Activated CD4-positive, alpha-beta T cell treated with anti-CD3 and anti-CD28 coated beads, Interleukin-2, amount 10 ng/mL, durations not matched to agents 24 days and 14 days (primary cell): ENCODE measurements at places on chromosomes 1 and 21. TPM values are rescaled to one million over a fixed set of nuclear protein-coding genes. Genes with fewer than 3 reads are reported as not detected.

GRCh38 chr1:201468501-201468843 lies 516 bp downstream of the PHLDA3 start:
- no peak overlapping the region for H3K27ac ChIP-seq
- peaks cover 27% of the 10 kb centered on the region for H3K27me3 ChIP-seq
- H3K4me1 ChIP-seq: peaks cover 13% of the 10 kb centered on the region
- H3K4me3 ChIP-seq: peak overlapping the region; percentile 82
- DNase-seq: peak; percentile 82

DNA sequence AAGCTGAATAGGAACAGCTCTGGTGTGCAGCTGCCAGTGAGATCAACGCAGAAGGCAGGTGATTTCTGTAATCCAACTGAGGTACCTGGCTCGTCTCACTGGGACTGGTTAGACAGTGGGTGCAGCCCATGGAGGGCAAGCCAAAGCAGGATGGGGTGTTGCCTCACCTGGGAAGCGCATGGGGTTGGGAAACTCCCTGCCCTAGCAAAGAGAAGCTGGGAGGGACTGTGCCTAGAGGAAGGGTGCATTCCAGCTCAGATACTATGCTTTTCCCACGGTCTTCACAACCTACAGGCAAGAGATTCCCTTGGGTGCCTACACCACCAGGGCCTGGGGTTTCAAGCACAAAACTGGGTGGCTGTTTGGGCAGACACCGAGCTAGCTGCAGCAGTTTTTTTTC lies 183.2 kb downstream of the DNM3 start:
- DNase-seq: no peak
- no peak overlapping the region for H3K27ac ChIP-seq
- no peaks in the 10 kb centered on the region for H3K4me1 ChIP-seq
- peaks cover 29% of the 10 kb centered on the region for H3K27me3 ChIP-seq
- no peak overlapping the region for H3K4me3 ChIP-seq

DNA sequence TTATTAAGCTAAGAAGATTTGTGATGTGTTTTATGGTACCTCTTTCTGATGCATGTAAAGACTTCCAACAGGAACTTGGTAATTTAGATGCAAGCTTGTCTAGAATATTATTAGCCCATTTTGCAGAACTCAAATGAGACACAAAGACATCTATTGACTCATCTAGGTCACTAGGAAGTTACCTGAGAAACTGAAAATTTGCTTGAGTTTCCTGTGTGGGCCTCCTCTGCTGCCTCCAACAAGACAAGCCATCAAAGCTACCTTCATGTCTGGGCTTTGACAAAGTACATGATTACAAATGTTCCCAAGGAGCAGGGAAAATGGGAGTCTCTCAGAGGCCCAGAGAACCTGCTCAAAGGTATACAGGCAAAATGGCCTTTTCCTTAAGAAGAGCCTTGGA lies 5.6 kb downstream of the RUNX1 start:
- H3K36me3 ChIP-seq: peaks cover 59% of the 10 kb centered on the region
- H3K4me1 ChIP-seq: peaks cover 91% of the 10 kb centered on the region
- peak; percentile 71 for DNase-seq
- peak overlapping the region; percentile 94 for H3K27ac ChIP-seq

GRCh38 chr1:87940421-87940820 lies 611.7 kb downstream of the LMO4 start:
- no peaks in the 10 kb centered on the region for H3K36me3 ChIP-seq
- no peak overlapping the region for H3K4me3 ChIP-seq
- no peaks in the 10 kb centered on the region for H3K27me3 ChIP-seq
- no peak for DNase-seq
- H3K4me1 ChIP-seq: no peaks in the 10 kb centered on the region

- no peaks in the 10 kb centered on the region for H3K27me3 ChIP-seq
- H3K36me3 ChIP-seq: peaks cover 52% of the 10 kb centered on the region
- H3K4me3 ChIP-seq: peak overlapping the region; percentile 97
- H3K27ac ChIP-seq: peak overlapping the region; percentile 96
- no peak for DNase-seq
Measured at GRCh38 chr1:151158751-151159251, 2.4 kb downstream of the TNFAIP8L2 start.

GRCh38 chr1:37399205-37399604 lies 75.2 kb upstream of the ZC3H12A start:
- no peak for DNase-seq
- no peak overlapping the region for H3K4me3 ChIP-seq
- no peaks in the 10 kb centered on the region for H3K4me1 ChIP-seq
- peaks cover 10% of the 10 kb centered on the region for H3K27me3 ChIP-seq
- H3K27ac ChIP-seq: no peak overlapping the region

DNA sequence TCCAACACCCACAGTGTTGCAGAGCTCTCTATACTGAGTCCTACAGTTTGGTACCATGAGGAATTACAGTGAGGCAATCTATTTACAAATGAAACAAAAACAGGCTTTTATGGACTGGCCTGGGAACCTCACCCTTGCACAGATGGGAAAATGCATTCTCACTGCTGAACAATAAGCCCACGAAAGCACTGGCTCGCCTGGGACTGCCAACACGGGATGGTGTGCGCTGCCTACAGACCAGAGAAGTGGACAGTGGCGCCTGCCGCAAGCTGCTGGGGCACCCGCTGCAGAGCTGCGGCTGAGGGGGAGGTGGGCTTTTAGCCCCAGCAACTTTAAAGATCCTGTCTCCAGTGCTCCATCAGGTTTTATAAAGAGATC lies 28.5 kb upstream of the ABCG1 start:
- no peak for DNase-seq
- H3K27ac ChIP-seq: no peak overlapping the region
- peaks cover 2% of the 10 kb centered on the region for H3K27me3 ChIP-seq
- H3K36me3 ChIP-seq: peaks cover 9% of the 10 kb centered on the region

ZYG11A gene
- total RNA-seq: 0.12 and 0.17 TPM in 2 replicates

GRCh38 chr1:180917306-180918065 lies 4.8 kb downstream of the KIAA1614 start:
- DNase-seq: no peak
- no peak overlapping the region for H3K27ac ChIP-seq
- H3K36me3 ChIP-seq: no peaks in the 10 kb centered on the region
- H3K27me3 ChIP-seq: peaks cover 22% of the 10 kb centered on the region
- no peak overlapping the region for H3K4me3 ChIP-seq

DNA sequence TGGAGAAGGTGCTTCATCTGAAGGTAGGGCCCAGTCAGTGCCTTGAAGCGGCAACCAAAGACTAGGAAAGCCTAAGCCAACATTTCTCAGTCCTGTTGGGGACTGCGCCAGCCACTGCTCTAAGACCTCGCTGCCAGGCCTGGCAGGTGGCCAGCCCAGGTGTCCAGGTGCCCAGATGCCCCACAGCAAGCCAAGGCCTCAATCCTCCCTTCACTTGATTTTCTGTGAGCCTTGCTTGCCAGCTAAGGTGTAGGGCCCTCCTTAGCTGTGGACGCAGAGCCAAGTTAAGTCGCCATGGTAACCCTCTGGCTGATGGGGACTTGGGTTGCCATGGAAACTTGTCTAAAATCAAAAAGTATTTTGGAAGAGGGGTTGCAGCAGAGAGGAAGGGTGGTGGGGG lies 135.0 kb downstream of the NAV1 start:
- no peaks in the 10 kb centered on the region for H3K36me3 ChIP-seq
- H3K4me1 ChIP-seq: no peaks in the 10 kb centered on the region
- no peak for DNase-seq
- no peak overlapping the region for H3K27ac ChIP-seq
- H3K4me3 ChIP-seq: no peak overlapping the region

GRCh38 chr1:25583519-25584370 lies 32.8 kb upstream of the MAN1C1 start:
- no peak overlapping the region for H3K27ac ChIP-seq
- H3K4me3 ChIP-seq: no peak overlapping the region
- H3K36me3 ChIP-seq: no peaks in the 10 kb centered on the region
- no peaks in the 10 kb centered on the region for H3K4me1 ChIP-seq

DNA sequence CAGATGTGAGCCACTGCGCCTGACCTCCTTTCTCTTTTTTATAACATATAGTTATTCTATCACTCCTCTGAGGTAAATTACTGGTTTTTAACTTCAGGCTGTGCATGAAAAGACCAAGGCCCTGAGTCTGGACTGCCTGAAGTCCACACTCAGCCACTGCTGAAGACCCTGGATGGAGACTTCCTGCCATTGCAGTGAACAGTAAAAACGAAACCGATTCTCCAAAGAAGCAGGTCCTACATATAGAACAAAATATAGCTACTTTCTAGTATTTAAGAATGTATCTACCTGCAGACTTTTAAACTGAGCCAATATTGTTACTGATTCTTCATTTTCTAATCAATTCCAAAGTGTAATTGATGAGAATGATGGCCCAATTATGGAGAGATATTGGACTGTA lies 232.8 kb downstream of the CHRM3 start:
- no peak for DNase-seq
- no peaks in the 10 kb centered on the region for H3K36me3 ChIP-seq
- peaks cover 1% of the 10 kb centered on the region for H3K27me3 ChIP-seq
- H3K4me1 ChIP-seq: no peaks in the 10 kb centered on the region
- no peak overlapping the region for H3K4me3 ChIP-seq

NBPF3 gene
- total RNA-seq: 2.8 and 3.1 TPM in 2 replicates

TAL1 gene
- total RNA-seq: not detected in 2 replicates

- no peak for DNase-seq
- peaks cover 46% of the 10 kb centered on the region for H3K36me3 ChIP-seq
- peaks cover 20% of the 10 kb centered on the region for H3K4me1 ChIP-seq
- no peak overlapping the region for H3K27ac ChIP-seq
Measured at GRCh38 chr1:229298887-229299503, 28.1 kb downstream of the RAB4A start.

PFKL gene
- total RNA-seq: 157 and 162 TPM in 2 replicates

DNA sequence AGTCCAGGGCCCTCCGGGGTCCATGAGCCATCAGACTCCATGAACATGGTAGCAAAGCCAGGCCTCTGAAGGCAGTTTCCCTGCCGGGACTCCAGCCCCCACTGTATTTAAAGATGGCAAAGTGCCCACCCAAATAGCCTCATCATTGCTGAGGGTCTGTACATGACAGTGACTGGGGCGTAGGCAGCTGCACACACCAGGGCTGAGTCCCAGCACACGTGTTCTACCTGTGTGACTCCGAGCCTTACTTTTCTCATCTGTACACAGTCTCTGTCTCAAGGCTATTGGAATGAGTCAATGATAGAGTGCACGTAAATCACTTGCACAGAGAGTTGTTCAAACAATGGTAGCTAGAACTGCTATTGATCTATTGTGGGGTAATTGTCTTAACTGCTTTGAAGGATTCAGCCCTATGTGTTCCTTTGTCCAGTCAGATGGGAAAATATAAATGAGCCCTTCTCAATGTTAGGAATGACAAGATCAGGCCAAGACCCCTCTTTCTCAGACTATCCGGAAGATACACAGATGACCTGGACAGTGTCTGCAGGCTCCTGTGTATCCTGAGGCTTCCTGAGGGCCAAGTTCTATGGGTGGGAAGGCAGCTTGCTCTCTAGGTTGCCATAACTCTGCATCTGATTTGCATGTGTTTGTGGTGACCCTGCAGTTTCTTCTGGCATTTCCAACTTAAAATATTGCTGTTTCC lies 48.9 kb downstream of the RASSF5 start:
- H3K4me3 ChIP-seq: peak overlapping the region; percentile 98
- H3K27me3 ChIP-seq: no peaks in the 10 kb centered on the region

DNA sequence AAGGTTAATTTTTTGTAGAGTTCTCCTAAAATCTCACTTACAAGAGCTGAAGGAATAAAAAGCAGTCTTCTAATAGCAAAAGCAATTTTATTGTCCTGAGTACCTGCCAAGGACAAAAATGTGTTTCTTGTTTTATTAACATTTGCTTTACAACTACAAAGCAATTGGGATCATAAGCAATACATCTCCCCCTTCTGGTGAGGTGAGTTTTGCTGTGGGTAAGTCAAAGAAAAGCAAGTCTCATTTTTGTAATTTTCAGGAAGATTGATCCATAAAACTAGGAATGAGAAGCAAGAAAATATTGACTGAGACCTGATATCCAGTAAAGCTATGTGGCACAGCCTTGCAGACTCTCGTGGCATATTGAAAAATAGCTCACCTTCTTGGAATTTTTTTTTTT lies 2162.7 kb downstream of the NCAM2 start:
- no peaks in the 10 kb centered on the region for H3K4me1 ChIP-seq
- H3K27me3 ChIP-seq: no peaks in the 10 kb centered on the region
- DNase-seq: no peak
- H3K27ac ChIP-seq: no peak overlapping the region
- no peak overlapping the region for H3K4me3 ChIP-seq

CFHR4 gene
- not detected in 2 replicates for total RNA-seq

DISP3 gene
- 0.23 and 0.31 TPM in 2 replicates for total RNA-seq

DNA sequence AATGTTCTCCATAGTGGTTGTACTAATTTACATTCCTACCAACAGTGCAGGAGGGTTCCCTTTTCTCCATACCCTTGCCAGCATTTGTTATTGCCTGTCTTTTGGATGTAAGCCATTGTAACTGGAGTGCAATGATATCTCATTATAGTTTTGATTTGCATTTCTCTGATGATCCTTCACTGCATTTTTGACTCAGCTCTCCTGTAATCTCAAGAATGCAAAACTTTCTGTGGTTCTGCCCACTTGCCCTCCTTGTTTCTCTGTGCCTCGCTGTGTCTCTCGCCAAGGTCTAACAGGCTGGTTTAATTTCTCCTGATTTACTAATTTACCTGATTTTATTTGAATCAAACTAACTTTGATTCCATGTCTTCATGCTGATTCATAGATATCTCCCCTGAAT lies 407.9 kb downstream of the ZP4 start:
- H3K4me3 ChIP-seq: no peak overlapping the region
- no peaks in the 10 kb centered on the region for H3K27me3 ChIP-seq
- H3K36me3 ChIP-seq: no peaks in the 10 kb centered on the region
- no peak overlapping the region for H3K27ac ChIP-seq
- DNase-seq: no peak
- H3K4me1 ChIP-seq: no peaks in the 10 kb centered on the region

ERG gene
- 0.12 and 0.14 TPM in 2 replicates for total RNA-seq

FGR gene
- total RNA-seq: 0.19 and 0.21 TPM in 2 replicates

- H3K4me3 ChIP-seq: no peak overlapping the region
- H3K4me1 ChIP-seq: peaks cover 2% of the 10 kb centered on the region
- H3K36me3 ChIP-seq: no peaks in the 10 kb centered on the region
- H3K27me3 ChIP-seq: peaks cover 69% of the 10 kb centered on the region
Measured at GRCh38 chr21:38494703-38495102, 3.6 kb downstream of the ERG start.

DNA sequence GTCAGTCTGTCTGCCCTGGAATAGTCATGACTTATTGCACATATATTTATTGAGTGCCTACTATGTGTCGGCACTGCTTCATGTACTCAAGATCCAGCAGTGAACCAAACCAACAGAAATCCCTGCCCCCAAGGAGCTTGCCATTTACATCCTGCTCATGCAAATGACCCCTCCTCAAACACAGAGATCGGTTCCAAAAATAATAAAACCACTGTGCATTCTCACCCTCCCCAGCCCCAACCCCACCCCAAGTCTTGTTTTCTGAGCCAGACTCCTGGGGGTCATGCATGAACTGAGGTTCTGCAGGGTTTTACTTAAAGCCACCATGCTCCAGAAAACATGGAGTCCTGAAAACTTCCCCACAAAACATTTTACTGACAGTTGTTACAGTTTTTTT lies 61.9 kb downstream of the KIAA0040 start:
- H3K4me1 ChIP-seq: no peaks in the 10 kb centered on the region
- no peak overlapping the region for H3K27ac ChIP-seq
- no peaks in the 10 kb centered on the region for H3K36me3 ChIP-seq

DNA sequence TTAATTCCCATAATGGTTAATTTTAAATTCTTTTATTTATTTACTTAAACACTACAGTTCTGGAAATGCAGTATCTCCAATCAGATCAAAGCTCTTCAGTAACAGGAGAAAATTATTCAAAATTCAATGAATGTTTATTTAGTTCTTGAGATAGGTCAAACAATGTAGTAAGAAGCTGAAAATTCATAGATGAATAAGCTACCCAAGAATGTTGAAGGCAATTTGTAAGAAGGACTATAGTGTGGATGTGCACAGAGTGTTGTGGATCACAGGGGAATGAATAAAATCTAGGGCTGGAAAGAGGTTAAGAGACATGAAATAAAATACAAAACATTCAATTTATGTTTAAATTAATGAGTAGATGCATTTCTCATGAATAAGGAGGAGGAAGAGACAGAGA lies 72.0 kb downstream of the OLFM3 start:
- no peaks in the 10 kb centered on the region for H3K36me3 ChIP-seq
- no peaks in the 10 kb centered on the region for H3K27me3 ChIP-seq
- H3K27ac ChIP-seq: no peak overlapping the region
